ENCODE measurements at places on chromosomes 6 and 20.
A peak's percentile ranks its signal among the peaks of the same experiment; 100 is the strongest.

DNA sequence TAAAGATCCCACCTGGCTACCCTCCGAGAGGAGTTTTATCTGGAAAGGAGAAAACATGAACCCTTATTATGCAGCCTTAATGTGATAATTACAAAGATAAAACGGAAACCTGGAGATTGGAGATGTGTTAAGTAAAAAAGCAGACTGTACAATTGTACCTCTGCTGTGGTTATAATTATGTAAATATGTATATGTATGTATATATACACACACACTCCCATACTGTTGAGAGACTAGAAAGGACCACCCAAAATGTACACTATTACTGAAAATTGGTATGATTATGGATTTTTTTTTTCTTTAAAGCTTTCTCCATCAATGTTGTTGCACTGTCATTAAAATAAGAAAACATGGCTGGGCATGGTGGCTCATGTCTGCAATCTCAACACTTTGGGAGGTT is 72.1 kb upstream of the BCLAF1 start:
- no peak for DNase-seq

DNA sequence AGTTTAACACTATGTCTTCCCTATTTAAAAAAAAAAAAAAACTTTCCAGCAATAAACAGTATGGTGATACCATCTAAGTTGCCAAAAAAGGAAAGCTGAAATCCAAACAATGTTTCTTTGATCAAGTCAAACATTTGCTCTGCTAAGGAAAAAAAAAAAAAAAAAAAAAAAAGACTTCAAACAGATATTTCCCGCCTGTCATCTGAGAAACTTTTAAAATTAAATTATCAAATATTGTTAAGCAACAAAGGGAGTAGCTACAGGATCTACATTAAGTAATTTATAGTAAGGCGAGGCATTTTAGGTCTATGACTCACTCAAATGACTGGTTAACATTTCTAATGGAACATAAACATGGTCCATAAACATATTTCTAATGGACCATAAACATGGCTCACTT is 121.2 kb downstream of the DST start:
- no peak for DNase-seq

GRCh38 chr6:131167773-131168172 is 32.5 kb downstream of the AKAP7 start:
- DNase-seq: no peak

DNA sequence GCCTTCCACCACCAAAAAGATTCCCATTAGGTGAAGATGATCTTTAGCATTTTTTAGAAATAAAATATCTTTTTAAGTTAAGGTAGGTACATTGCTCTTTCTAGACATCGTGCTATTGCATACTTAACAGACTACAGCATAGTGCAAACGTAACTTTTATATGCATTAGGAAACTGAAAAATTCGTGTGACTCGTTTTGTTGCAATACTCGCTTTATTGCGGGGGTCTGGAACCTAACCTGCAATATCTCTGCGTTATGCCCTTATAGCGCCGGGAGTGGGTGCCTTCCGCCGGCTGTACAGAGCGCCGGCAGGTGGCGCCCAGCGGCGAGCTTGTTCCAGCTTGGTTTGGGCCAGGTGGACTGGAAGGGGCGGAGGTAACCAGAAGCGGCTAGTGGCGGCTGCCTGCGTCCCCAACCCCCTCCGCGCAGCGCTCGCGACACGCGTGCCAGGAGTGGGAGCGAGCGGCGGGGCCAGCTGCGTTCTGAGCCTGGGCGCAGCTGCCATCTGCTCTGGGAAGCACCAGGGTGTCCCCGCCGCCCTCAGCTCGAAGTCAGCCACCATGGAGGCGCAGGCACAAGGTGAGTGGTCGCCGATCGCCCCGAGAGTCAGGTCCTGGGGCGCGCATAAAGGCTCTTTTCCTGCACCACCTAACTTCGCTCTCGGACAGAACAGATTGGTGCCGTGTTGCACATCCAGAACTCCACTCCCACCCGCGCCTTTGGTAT is at the start of gene TPD52L1:
TPD52L1 (plus strand) TSS at position 383 of the 727 bp plus-strand sequence; CDS start at position 562, 179 bp downstream.
- DNase-seq: peak; percentile 82

GRCh38 chr20:5369629-5370028 is 52.9 kb upstream of the PROKR2 start:
- DNase-seq: no peak

DNA sequence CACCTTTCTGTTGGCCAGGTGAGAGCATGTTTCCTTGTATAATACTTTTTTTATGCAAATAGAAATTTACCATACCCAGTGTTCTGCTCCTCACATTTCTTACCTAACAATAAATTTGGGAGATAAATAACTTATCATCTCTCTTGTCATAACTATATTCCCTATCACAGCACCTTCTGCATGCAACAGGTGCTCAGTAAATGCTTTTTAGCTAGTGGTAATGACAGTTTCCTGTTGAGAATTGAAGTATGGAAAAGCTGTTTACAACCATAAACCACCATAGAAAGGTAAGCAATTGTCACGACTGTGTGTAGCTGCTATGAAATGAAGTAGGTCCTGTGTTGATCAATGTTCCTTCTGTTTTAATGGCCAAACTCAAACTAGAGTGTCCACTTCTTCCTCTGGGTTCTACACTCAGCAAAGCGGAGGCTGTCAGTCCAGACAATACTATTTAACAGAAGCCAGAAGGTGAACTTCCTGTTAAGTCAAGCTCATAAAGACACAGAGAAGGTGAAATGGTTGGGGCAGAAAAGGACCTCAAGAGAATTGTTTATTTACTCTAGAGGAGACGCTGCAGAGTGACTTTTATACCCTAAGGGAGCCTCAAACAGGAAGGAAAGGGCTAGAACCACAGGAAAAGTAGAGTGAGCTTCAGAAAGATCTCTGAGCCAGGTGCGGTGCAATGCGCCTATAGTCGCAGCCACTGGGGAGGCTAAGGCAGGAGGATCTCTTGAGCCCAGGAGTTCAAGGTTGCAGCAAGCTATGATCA is 84.0 kb upstream of the SLC22A16 start:
- no peak for DNase-seq

DNA sequence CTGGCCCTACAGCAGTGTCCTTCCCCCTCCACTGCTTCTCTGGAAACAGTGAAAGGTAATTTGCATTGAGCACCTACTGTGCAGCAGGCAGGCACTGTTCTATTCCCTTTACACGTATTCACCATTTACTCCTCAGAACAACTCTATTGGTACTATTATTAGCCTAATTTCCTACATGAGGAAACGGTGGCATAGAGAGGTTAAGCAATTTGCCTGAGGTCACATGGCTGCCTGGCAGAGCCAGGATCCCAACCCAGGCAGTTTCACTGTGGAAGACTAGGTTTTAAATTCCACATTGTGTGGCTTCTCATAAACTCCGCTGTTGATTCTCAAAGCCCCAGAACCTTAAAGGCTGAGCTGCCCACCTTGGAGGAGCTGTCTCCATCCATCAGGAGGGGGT is 72.7 kb downstream of the CLIC5 start:
- DNase-seq: no peak

DNA sequence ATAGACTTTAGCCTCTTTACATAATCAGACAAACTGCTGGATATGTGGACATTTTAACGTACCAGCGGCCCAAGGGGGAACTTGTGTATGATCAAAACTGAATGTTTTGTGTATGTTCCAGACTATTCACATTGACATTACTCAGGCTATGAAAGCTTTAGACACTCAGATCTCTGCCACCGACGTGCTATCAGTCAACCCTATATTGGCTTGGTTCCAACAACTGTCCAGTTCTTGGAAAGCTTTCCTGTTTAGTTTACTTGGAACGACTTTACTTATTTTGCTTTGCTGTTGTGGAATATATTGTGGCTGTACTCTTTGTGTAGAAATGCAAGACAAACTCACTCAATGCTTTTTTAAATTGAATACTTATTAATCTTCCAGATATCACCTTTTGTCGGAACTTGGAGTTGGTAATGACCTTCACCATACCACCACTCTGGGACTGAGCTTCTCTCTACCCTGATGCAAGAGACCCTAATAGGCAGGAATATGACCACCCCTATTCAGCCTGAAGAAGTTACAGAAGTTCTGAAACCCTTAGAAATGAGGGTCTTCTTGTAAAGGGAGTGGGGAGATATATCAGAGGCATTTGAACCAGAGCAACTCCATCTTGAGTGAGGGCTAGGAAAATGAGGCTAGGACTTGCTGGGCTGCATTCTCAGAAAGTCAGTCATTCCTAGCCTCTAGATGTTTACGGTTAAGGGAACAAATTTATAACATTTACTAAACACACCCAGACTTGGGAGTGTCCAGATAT is 49.0 kb upstream of the PAX1 start:
- DNase-seq: no peak

DNA sequence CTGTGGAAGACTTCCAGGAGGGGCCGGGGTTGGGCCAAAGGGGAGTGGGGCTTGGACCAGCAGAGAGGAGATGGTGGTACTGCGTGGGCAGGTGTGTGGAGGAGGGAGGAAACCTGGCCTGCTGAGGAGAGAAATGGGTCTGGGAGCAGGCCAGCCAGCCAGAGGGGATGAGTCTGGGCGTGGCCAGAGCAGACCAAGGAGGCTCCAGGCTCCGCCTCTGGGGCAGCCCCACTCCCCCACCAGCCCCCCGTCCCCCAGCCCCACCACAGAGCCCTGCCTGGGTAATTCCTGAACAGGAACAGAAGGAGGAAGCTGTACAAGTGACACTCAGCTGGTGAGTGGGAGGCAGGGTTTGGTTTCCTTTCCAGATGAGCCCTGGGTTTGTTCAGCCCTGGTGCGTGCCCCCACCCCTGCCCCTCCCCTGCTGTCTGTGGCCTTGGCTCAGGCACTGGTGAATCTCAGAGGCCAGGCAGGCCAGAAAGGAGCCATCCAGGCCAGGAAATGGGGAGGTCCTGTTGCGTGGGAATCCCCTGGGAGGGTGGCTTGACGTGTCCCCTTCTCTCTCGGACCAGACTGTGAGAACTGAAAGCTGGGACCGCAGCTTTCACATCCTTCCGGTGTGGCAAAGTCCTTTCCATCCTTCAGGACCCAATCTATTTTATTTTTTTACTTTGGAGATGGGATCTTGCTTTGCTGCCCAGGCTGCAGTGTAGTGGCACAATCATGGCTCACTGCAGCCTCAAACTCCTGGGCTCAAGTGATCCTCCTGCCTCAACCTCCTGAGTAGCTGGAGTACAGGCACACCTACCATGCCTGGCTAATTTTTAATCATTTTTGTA is 9.4 kb upstream of the SRC start:
- DNase-seq: no peak

- DNase-seq: no peak
Observed at GRCh38 chr6:109055771-109056235, 38.8 kb downstream of the SESN1 start.

DNA sequence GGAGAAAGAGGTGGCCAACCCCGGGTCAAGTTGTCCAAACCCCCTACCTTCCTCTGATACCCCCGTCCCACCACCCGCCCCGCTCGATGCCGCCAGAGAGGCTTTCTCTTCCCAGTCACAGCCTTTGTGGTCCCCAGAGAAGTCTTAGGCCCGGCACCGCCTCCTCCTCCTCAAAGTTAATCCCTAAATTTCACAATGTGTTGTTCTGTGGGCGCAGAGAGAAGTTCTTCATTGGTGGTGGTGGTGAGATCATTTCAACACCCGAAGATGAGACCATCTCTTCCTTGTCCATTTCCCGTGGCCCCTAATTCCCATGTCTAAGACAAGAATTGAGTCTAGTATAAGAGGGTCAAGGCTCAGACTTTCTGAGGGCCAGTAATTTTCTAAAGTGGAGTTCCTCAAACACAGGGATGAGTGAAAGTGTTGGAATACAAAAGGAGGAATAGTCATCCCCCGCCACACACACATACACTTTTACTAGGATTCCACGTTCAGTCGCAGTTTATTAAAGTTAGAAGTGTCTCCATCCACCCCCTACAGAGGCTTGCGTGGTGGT is 10.4 kb downstream of the TRIM31 start:
- DNase-seq: no peak

DNA sequence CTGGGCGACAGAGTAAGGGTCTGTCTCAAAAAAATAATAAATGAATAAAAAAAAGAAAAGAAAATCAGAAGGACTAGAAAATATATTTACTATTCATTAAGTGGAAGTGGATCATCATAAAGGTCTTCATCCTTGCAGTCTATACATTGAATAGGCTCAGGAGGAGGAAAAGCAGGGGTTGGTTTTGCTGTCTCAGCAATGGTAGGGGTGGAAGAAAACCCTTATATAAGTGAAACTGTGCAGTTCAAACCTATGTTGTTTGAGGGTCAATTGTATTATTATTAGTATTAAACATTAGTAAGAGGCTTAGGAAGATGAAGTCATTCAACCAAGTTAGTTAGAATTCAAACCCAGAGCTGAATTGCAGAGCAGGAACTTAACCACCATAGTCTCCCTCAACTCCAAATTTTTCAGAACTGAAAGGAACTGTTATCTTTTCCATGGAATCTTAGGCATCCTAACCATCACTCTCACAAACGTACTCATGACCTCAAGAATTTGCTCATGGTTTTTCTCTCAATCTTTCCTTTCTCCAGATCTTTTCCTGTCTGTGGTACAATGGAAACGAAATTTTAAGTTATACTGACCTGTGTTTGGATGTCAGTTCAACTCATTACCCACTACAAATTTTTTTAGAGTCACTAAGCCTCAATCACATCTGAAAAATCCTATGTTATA is 7.7 kb upstream of the SMIM13 start:
- no peak for DNase-seq

- no peak for DNase-seq
Observed at GRCh38 chr20:59948828-59949720, 8.9 kb downstream of the FAM217B start.

DNA sequence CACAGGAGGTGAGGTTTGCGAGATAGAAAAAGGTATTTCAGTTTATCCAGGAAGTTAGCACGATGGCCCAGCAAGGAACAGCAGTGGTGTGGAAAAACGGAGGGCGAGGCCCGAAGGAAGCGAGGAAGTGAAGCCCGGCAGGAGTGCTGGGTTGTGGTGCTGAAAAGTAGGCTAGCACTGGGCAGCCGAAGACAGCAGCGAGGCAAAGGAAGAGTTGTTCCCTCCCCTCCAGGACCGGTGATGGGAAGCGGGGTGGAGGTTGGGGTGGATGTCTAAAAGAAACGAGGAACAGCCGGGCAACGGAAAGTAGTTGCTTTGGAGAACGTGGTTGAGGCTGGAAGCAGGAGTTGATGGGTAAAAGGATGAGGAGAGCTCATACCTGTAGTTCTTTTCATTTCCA is 1.4 kb downstream of the METTL24 start:
- DNase-seq: no peak

DNA sequence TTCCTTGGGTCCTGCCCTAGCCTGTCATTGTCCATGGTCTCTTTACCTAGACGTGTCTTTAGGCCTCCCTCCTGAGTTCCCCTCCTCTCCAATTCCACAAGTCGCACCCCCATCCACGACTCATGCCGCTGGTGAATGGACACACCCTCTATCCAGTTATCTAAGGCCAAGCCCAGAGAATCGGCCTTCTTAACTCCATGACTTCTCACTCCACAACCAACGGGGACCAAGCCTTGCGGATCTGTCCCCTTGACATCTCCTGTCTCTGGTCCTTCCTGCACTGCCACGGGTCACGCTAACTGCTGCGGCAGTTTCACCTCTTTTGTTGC is 7.0 kb upstream of the RREB1 start:
- no peak for DNase-seq

- no peak for DNase-seq
Observed at GRCh38 chr6:169014211-169015197, 239.1 kb downstream of the THBS2 start.

- no peak for DNase-seq
Observed at GRCh38 chr6:95693108-95693507, 115.8 kb downstream of the MANEA start.

Data from HuH-7.5 (cell line).